ENCODE measurements at places on chromosomes 16 and 17.

GRCh38 chr17:5391678-5392077, 27.8 kb downstream of the NUP88 start:
- no peak for DNase-seq

- no peak for DNase-seq
Measured at GRCh38 chr16:76226011-76226410, 51.2 kb upstream of the CNTNAP4 start.

GRCh38 chr16:2467528-2468232, 3.4 kb upstream of the NTN3 start:
- DNase-seq, result no peak

DNA sequence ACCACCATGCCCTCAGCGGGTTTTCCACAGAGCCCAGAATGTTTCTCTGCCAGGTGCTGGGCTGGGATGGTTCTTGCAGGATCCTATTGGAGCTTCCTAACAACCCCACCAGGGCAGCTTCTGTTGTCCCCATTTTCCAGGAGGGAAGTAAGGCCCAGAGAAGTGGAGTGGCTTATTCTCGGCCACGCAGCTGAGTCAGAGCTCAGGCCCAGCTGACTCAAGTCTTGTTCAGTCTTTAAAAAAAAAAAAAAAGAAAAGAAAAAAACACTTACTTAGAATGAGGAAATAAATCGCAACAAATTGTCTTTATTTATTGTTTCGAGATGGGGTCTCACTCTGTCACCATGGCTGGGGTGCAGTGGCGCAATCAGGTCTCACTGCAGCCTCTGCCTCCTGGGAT, 413.0 kb downstream of the CPPED1 start:
- DNase-seq, result no peak

- DNase-seq, result no peak
Measured at GRCh38 chr16:30472328-30472942, at the start of gene ITGAL. ITGAL (plus strand) TSS chr16:30472742; CDS start chr16:30472838, 96 bp downstream.

All from vagina (tissue), 2 donors.